ENCODE measurements at places on chromosomes 16 and 17. TPM values are rescaled to one million over a fixed set of nuclear protein-coding genes. Genes with fewer than 3 reads are reported as not detected.

GRCh38 chr17:21061971-21062526 is 19.2 kb upstream of the USP22 start:
- H3K36me3 ChIP-seq = no peaks in the 10 kb centered on the region
- no peaks in the 10 kb centered on the region for H3K27me3 ChIP-seq
- H3K27ac ChIP-seq = no peak overlapping the region
- H3K4me3 ChIP-seq = no peak overlapping the region
- peaks cover 4% of the 10 kb centered on the region for H3K4me1 ChIP-seq
- no peak for DNase-seq

The KRT27 gene
- not detected for total RNA-seq

DNA sequence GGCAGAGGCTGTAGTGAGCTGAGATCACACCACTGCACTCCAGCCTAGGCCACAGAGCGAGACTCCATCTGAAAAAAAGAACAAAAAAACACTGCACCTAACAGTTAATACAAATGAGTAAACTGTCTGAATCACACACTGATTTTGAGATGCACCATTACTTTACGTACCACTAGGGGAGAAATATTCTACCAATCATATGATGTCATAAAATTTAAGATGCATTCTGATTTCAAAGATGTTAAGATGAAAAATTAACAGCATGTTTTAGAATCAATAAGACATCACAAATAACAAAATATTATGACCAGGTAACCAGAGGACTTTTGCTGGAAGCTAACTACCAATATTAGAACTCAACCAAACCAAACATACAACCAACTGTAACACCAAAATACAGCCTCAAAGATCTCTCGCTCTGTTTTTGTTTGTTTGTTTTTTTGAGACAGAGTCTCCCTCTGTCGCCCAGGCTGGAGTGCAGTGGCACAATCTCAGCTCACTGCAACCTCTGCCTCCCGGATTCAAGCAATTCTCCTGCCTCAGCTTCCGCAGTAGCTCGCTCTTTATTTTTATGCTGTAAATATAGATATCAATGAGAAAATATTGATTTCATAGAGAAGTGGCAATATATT is 31.6 kb downstream of the GLG1 start:
- DNase-seq = no peak
- no peaks in the 10 kb centered on the region for H3K36me3 ChIP-seq
- no peak overlapping the region for H3K27ac ChIP-seq
- no peaks in the 10 kb centered on the region for H3K27me3 ChIP-seq
- H3K4me3 ChIP-seq = no peak overlapping the region

- DNase-seq = no peak
- H3K36me3 ChIP-seq = no peaks in the 10 kb centered on the region
- no peak overlapping the region for H3K27ac ChIP-seq
- H3K27me3 ChIP-seq = no peaks in the 10 kb centered on the region
- no peaks in the 10 kb centered on the region for H3K4me1 ChIP-seq
These were observed 551.1 kb upstream of the CDH11 start for GRCh38 chr16:65672960-65673359.

- H3K27ac ChIP-seq = no peak overlapping the region
- peaks cover 3% of the 10 kb centered on the region for H3K4me1 ChIP-seq
- no peak for DNase-seq
- no peaks in the 10 kb centered on the region for H3K36me3 ChIP-seq
- no peak overlapping the region for H3K4me3 ChIP-seq
These were observed 131.1 kb downstream of the AXIN2 start for GRCh38 chr17:65430209-65430833.

- H3K4me1 ChIP-seq = no peaks in the 10 kb centered on the region
- H3K36me3 ChIP-seq = no peaks in the 10 kb centered on the region
- no peaks in the 10 kb centered on the region for H3K27me3 ChIP-seq
- DNase-seq = no peak
These were observed 22.2 kb upstream of the TOX3 start for GRCh38 chr16:52568983-52569690.

The DYNLRB2 gene
- total RNA-seq = not detected

DNA sequence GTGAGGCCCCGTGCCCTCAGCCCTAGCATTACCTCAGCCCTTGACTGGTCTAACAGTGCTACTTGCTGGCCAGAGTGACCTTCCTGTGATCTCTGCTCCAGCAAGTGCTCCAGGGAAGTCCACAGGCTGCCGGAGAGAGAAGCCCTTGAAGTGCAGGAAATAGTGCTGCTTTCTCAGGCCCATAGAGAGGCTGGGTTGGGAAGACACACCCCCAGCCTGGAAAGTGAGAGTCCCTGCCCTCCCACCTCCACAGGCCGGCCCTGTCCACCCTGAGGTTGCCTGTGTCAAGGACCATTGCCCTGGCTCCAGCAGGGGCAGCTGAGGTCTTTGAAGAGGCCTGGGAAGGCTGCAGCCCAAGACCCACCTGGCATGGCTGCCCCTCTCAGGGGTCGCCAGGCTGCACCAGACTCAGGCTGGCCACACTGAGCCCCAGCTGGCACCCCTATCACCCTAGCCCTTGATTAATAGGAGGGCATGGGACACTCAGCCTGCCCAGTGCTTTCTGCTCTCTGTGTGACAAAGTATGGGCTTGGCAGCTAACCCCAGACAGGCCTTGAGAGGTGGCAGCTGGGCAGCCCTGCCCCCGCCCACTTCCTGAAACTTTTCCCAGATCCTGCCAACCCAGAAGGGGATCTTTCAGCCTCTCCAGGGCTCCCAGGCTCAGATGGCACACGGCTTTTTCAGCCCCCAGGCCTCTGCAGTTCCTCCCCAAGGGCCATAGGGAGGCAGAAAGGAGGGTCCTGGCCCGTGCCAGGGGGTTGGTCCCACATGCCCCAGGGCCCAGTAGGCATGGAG is 21.7 kb downstream of the ATP6V0D1 start:
- no peak overlapping the region for H3K27ac ChIP-seq
- H3K4me1 ChIP-seq = peaks cover 19% of the 10 kb centered on the region
- no peaks in the 10 kb centered on the region for H3K27me3 ChIP-seq
- H3K36me3 ChIP-seq = no peaks in the 10 kb centered on the region
- no peak for DNase-seq
- H3K4me3 ChIP-seq = peak overlapping the region; percentile 34

DNA sequence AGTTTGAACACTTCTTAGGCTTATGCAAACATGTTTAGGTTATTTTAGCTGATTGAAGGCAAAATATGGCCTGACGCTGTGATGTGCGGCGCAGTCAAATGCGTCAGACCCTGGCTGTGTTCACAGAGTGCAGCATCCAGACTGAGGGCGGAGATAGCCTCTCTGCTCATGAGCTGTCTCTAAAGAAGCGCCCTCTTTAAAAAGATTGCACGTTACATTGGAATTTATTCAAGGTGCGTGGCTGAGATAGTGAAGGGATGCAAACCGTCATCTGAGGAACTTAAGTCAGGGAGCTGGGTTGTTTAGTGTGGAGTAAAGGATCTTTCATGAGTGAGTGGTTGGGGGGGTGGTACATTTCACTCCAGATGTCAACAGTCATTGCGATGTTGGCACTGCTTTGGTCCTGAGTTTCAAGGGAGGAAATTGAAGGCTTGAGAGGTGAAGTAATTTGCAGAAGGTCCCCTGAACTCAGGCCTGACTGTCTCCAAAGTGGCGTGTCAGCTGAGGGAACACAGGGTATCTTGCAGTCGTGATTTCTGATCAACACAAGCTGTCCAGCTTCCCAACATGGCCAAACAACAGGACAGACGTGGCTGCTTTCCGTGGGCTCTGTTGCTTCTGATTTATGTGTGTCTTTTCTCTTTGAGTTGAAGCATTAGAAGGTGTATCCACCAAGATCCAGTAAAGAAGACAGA is 33.4 kb downstream of the RPTOR start:
- no peak overlapping the region for H3K4me3 ChIP-seq
- no peak overlapping the region for H3K27ac ChIP-seq
- peaks cover 2% of the 10 kb centered on the region for H3K36me3 ChIP-seq
- peaks cover 9% of the 10 kb centered on the region for H3K4me1 ChIP-seq

The AXIN2 gene
- total RNA-seq = 66.5 TPM

- peaks cover 48% of the 10 kb centered on the region for H3K4me1 ChIP-seq
- peak overlapping the region; percentile 99 for H3K4me3 ChIP-seq
- peaks cover 11% of the 10 kb centered on the region for H3K36me3 ChIP-seq
- peak overlapping the region; percentile 95 for H3K27ac ChIP-seq
These were observed 1.5 kb downstream of the CDK12 start for GRCh38 chr17:39462631-39463375.

- DNase-seq = no peak
- H3K36me3 ChIP-seq = peaks cover 56% of the 10 kb centered on the region
- H3K27ac ChIP-seq = no peak overlapping the region
- H3K4me1 ChIP-seq = peaks cover 67% of the 10 kb centered on the region
These were observed 5.9 kb downstream of the DYNLL2 start for GRCh38 chr17:58089111-58089510.

DNA sequence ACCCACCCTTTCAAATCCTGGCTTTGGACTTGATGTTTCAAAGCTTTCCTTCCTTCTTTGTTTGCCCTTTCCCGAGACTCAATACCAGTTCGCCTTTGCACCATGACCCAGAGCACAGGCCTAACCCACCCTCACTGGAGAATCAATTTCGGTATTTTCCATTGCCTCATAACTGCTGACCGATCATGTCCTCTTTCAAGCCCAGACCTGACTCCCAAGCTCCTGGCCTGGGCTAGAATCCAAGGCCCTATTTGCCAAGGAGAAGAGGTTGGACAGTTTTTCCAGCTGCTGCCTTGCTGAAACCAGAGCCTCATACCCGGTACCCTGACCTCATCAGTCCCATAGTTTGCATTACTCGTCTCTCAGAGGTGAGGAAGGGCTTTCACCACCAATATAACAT is 35.3 kb upstream of the HELZ start:
- H3K27ac ChIP-seq = no peak overlapping the region
- no peaks in the 10 kb centered on the region for H3K27me3 ChIP-seq
- H3K4me1 ChIP-seq = no peaks in the 10 kb centered on the region
- DNase-seq = no peak
- H3K4me3 ChIP-seq = no peak overlapping the region

- no peak overlapping the region for H3K4me3 ChIP-seq
- H3K4me1 ChIP-seq = peaks cover 7% of the 10 kb centered on the region
- no peak overlapping the region for H3K27ac ChIP-seq
- peaks cover 9% of the 10 kb centered on the region for H3K36me3 ChIP-seq
- H3K27me3 ChIP-seq = no peaks in the 10 kb centered on the region
These were observed 29.9 kb downstream of the NKD1 start for GRCh38 chr16:50578137-50578536.

DNA sequence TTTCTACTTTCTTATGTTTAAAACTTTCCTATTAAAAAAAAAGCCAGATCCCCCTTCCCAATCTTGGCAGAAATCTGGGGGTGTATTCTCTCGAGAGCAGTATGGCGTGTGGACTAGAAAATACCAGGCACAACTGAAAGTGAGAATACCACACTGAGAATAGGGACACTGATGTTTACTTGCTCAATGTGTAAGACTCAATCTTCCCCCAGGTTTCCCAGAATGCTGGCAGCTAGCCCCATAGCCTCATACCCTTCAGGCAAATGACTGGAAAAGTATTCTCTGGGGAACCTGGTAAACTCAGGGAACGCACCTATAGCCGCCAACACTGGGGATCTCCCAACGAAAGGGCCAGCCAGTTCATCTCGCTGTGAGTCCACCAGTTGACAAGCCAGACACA is 15.3 kb downstream of the ZZEF1 start:
- no peak overlapping the region for H3K27ac ChIP-seq
- peaks cover 14% of the 10 kb centered on the region for H3K4me1 ChIP-seq
- DNase-seq = no peak
- peaks cover 2% of the 10 kb centered on the region for H3K36me3 ChIP-seq
- no peaks in the 10 kb centered on the region for H3K27me3 ChIP-seq

GRCh38 chr16:68402748-68403040 is 45.6 kb downstream of the SMPD3 start:
- H3K36me3 ChIP-seq = no peaks in the 10 kb centered on the region
- peaks cover 6% of the 10 kb centered on the region for H3K27me3 ChIP-seq
- no peak overlapping the region for H3K27ac ChIP-seq
- peaks cover 16% of the 10 kb centered on the region for H3K4me1 ChIP-seq
- DNase-seq = no peak

The SPSB3 gene
- 23.8 TPM for total RNA-seq

DNA sequence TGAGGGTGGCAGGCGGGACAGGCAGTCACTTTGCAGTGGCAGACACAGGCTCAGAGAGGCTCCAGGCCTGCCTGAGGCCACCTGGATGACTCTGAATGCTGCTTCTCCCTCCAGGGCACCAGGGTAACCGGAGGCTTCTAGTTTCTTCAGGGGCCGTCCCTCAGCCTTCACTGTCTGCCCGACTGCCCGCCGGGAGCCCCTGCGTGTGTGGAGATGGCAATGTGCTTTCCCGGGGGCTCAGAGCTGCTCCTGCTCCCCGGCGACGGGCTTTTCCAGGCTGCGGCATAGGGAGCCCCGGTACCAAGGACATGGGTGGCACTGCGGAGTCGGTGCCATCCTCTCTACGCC is 51.5 kb downstream of the CBFA2T3 start:
- H3K4me3 ChIP-seq = no peak overlapping the region
- no peaks in the 10 kb centered on the region for H3K36me3 ChIP-seq
- no peak for DNase-seq
- peaks cover 2% of the 10 kb centered on the region for H3K27me3 ChIP-seq
- no peak overlapping the region for H3K27ac ChIP-seq

The PLEKHM1 gene
- 19.5 TPM for total RNA-seq

The NACA2 gene
- not detected for total RNA-seq

The SKA2 gene
- total RNA-seq = 128 TPM

DNA sequence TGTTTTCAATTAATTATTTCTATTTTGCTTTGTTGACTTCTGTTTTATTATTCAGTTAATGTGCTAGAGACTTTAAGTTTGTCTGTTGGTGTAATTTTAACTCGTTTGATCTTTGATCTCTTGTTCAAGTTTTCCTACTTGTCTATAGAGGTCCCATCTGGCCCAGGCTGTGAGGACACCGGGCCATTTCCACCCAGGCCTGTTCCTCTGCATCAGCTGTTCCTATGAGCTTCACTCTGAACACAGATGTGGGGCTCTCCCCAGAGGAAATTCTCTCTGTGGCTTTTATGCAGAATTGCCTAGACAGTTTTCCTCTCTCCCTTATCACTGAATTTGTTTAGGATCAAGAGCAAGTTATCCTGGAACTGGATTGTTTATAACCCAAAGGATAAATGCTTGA is 44.7 kb downstream of the MYO18A start:
- no peaks in the 10 kb centered on the region for H3K27me3 ChIP-seq
- no peak overlapping the region for H3K4me3 ChIP-seq
- H3K4me1 ChIP-seq = peaks cover 13% of the 10 kb centered on the region
- no peaks in the 10 kb centered on the region for H3K36me3 ChIP-seq
- DNase-seq = no peak

- no peaks in the 10 kb centered on the region for H3K36me3 ChIP-seq
- H3K27ac ChIP-seq = no peak overlapping the region
- H3K27me3 ChIP-seq = peaks cover 85% of the 10 kb centered on the region
- no peak for DNase-seq
These were observed 1.4 kb upstream of the WNT3 start for GRCh38 chr17:46819906-46820351.

The CYB5B gene
- total RNA-seq = 209 TPM

GRCh38 chr16:64406770-64407181 is 715.1 kb downstream of the CDH11 start:
- peaks cover 7% of the 10 kb centered on the region for H3K27me3 ChIP-seq
- H3K36me3 ChIP-seq = no peaks in the 10 kb centered on the region
- DNase-seq = no peak
- peaks cover 5% of the 10 kb centered on the region for H3K4me1 ChIP-seq
- no peak overlapping the region for H3K4me3 ChIP-seq

DNA sequence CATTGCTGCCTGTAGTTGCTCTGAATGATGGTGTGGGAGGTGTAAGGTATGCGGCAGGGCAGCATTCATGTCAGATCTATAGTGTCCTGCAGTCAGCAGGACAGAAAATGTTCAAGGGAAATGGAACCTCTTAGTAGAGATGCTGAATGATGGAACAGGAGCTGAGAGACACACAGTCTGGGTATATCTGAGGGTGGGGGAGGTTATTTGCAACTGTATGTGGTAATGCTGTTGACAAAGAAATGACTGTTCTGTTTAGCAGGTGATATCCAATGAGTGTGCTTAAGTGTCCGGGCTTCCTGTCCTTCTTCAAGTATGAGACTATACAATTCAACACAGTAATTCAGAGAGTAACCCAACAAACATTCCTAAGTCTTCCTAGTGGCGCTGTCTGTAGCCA is 46.6 kb downstream of the STH start:
- H3K36me3 ChIP-seq = peaks cover 7% of the 10 kb centered on the region
- H3K4me1 ChIP-seq = peaks cover 28% of the 10 kb centered on the region
- H3K27ac ChIP-seq = peak overlapping the region; percentile 23

Measured in neural crest cell (in vitro differentiated cells).